CD4-positive, alpha-beta T cell treated with Interleukin-6 at 100 ng/mL for 8 hours (primary cell): ENCODE measurements at places on chromosomes 4 and X.

- DNase-seq = no peak
These were observed 21.6 kb downstream of the RBBP7 start for GRCh38 chrX:16848541-16848940.

DNA sequence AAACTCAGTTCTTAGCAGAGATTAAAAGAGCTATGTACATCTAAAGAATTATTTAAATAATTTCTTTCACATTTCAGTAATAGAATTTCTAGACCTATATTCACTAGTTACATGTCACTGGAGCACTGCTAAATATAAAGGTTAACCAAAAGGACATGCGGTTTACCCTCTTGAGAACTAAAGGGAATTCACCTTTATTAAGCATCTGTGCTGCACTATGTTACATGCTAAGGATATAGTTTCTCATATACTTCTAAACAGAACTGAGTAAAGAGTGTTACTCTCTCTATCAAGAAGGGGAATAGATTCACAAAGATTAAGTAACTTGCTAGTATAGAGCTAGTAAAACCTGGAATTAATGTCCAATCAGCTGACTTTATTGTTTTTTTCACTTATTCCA is 7.6 kb downstream of the SPIN3 start:
- DNase-seq = no peak

DNA sequence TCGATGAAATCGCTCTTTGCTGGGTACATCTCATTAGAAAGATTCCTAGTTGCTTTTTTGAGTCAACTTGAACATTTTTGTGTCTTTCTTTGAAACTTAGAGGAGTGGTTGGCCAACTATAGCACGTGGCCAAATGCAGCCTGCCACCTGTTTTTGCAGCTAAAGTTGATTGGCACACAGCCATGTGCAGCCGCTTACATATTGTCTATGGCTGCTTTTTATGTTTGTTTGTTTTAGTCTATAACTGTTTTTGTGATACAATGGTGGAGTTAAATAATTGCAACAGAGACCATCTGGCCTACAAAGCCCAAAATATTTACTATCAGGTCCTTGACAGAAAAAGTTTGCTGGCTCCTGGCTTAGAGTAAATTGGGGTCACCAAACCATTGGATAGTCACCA is 86.3 kb downstream of the CLCN4 start:
- DNase-seq = no peak

GRCh38 chr4:7922466-7922865 is 17.2 kb downstream of the AFAP1 start:
- no peak for DNase-seq
